ENCODE measurements at places on chromosomes 1 and 21.

- no peak for DNase-seq
Observed at GRCh38 chr1:22281521-22282363, 138.8 kb upstream of the WNT4 start.

DNA sequence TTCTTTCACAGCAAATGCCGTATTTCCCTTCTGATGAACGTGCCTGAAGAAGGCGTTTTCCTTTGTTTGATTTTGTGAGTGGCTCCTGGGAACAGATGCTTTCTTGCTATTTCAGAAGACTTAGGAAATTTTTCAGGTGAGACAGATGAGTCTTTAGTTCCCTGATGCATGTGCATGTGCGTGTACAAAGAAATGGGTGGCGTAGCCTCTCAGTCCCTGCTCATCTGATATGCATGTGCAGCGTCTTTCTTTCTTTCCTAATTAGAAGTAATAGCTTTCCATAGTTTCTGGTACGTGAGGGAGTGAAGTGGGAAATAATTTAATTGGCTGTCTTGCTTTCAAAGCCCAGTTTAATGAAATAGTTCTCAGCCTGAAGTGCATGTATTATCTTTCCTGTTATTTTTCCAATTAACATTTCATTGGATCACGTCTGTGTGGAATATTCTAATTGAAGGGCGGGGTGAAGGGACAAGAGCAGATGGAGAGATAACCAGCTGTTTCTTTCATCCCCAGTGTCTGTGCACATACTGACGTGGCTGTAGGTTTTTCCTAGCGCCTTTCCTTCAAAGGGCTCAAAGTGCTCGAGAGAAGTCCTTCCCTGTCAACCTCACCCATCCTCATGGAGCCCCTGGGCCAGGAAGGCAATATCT is 104.3 kb downstream of the FAM78B start:
- DNase-seq, result no peak

DNA sequence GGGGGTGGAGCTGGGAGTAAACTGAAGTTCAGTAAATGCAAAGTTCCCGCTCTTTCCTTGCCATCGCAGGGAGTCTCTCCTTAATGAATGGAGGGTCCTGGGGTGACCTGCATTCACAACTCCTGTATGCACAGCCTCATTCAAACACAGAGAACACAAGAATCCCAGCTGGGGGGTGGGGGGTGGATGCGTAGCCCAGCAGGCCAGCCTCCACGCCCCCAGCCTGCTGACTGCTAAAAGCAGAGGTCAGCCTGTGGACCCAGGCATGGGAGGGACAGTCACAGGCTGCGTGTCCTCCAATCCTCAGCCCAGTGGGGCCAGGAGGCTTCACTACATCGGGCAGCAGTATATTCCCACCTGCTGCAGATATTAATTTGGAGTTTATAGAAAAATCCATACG is 263.1 kb downstream of the GRIK3 start:
- no peak for DNase-seq

- DNase-seq, result no peak
Observed at GRCh38 chr1:99648107-99648506, 2.2 kb downstream of the PALMD start.

DNA sequence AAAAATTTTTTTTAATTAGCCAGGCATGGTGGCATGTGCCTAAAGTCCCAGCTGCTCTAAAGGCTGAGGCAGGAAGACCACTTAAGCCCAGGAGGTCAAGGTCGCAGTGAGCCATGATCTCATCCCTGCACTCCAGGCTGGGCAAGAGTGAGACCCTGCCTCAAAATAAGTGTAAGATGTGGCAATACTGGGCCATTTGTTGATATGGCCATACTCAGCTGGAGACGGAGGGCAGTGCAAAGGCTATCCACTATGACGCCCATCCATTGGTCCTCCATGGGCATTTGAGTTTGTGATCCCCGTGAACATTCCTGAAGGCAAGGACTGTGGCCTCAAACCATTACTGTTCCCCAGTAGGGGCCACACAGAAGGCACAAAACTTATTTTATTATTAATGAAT is 1.5 kb downstream of the CASP9 start:
- no peak for DNase-seq

DNA sequence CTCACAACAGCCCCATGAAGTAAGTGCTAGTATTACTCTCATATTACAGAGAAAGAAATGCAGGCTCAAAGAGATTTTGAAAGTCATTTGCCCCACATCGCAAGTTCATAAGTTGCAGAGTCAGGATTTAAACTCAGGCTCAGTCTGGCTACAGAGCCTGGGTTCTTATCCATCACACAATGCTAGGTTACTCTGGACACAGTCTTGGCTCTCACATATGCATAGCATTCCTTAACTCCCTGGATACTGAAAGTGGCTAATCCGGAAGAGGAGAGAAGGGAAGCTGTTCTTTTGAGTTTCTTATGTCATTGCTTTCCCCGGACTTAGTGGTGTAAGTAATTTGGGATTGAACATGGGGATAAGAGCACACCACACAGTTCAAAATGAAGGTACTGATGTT is 357.4 kb upstream of the PLXNA2 start:
- no peak for DNase-seq

DNA sequence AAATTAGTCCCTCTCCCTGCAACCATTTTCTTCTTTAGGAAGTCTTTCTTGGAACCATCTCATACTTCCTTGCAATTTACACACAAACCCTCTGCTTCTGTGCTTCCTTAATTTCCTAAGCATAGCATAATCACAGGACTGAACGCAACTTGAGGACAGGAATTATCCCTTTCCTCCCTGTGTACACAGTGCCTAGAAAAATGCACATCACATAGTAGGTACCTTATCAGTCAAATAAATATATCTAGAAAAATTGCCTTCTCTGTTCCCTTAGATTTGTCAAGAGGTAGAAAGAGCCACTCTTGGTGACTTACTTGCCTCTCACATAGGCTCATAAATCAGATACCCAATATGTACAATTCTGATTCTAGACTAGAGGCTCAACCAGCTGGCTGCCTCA is 4.9 kb downstream of the ASPM start:
- no peak for DNase-seq

All from HS-27A (cell line).